ENCODE measurements at places on chromosomes 6 and 20. TPM values are rescaled to one million over a fixed set of nuclear protein-coding genes. Genes with fewer than 3 reads are reported as not detected.

Gene AHCY
- 21.0 TPM for total RNA-seq

Gene ARG1
- total RNA-seq: not detected

Gene HSF2
- 52.9 TPM for total RNA-seq

Gene ACSS2
- total RNA-seq: 18.4 TPM

Gene TMC2
- not detected for total RNA-seq

Gene GINS1
- 0.21 TPM for total RNA-seq

Gene OLIG3
- not detected for total RNA-seq

Gene TPD52L1
- total RNA-seq: 0.31 TPM

Gene CAGE1
- 0.94 TPM for total RNA-seq

Gene BFSP1
- 0.84 TPM for total RNA-seq

Gene PHACTR2
- total RNA-seq: 30.0 TPM

All from mononuclear cell (primary cell).